ENCODE measurements at places on chromosomes 7 and 10. TPM values are rescaled to one million over a fixed set of nuclear protein-coding genes. Genes with fewer than 3 reads are reported as not detected.
A peak's percentile ranks its signal among the peaks of the same experiment; 100 is the strongest.

GRCh38 chr7:157253850-157254249, 83.0 kb upstream of the DNAJB6 start:
- no peak for DNase-seq

GRCh38 chr10:4144817-4145216, 359.8 kb upstream of the KLF6 start:
- DNase-seq = no peak

GRCh38 chr7:144534655-144535395, 131.3 kb upstream of the NOBOX start:
- no peak for DNase-seq

Gene LIPN
- total RNA-seq = not detected

- no peak for DNase-seq
These were observed 25.8 kb downstream of the AQP1 start for GRCh38 chr7:30937416-30937815.

Gene ZNF282
- total RNA-seq = 29.7 TPM

Gene SEMA3D
- not detected for total RNA-seq

GRCh38 chr7:105444342-105444987, 55.7 kb upstream of the SRPK2 start:
- DNase-seq = no peak

GRCh38 chr10:18097524-18097923, 42.7 kb upstream of the CACNB2 start:
- no peak for DNase-seq

Gene DEPP1
- total RNA-seq = 0.27 TPM

Gene ADAM22
- 3.0 TPM for total RNA-seq

GRCh38 chr7:77426052-77426404, 9.9 kb upstream of the GSAP start:
- no peak for DNase-seq

DNA sequence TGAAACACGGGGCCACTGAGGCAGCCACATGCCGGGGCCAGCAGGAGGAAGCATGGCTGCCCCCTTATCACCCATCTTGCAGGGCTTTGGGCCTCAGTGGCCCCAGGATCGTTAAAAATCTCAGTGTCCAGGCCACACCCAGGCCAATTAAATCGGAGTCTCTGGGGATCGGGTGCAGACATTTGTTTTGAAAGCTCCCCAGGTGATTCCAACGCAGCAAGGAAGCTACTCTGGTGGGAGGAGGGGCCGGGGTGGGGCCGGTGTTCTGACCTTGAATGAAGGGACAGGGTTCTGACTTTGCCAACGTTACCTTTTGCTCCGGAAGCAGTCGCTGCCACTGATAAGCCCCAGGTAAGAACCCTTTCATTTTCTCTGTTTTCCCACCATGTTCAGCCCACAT, 412.3 kb upstream of the FOXK1 start:
- no peak for DNase-seq

Gene NAPEPLD
- total RNA-seq = 5.1 TPM

DNA sequence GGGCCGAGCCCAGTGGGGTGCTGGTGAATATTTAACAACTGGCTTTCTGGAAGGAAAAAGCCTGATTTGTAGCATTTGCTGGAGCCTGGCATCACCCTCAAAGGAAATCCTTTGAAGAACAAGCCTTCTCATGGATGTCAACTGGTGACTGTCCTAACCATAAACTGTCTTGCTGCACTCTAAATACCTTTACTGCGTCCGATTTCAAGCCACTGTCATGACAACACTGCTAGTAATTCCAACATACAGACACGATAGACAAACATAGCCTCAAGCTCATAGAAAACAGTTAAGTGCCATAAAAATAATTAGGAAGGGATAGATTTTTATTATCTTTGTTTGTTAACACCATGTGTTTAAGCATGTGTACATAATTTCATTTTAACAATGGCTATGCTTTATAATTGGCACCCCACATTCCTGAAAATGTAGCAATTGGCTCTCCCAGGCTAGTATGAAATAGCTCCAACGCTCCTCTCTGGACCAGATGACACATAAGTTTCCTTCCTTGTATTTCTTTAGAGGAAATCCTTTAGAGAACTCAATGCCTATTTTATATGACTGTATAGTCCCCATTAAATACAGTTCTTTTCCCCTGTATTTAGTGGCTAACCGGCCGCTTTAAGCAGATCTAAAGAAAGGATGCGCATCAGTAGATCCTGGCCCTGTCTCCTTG, 273.4 kb downstream of the PRPF18 start:
- no peak for DNase-seq

Gene ZNF32
- total RNA-seq = 12.5 TPM

- no peak for DNase-seq
These were observed 24.0 kb downstream of the SLC25A13 start for GRCh38 chr7:96297876-96298275.

DNA sequence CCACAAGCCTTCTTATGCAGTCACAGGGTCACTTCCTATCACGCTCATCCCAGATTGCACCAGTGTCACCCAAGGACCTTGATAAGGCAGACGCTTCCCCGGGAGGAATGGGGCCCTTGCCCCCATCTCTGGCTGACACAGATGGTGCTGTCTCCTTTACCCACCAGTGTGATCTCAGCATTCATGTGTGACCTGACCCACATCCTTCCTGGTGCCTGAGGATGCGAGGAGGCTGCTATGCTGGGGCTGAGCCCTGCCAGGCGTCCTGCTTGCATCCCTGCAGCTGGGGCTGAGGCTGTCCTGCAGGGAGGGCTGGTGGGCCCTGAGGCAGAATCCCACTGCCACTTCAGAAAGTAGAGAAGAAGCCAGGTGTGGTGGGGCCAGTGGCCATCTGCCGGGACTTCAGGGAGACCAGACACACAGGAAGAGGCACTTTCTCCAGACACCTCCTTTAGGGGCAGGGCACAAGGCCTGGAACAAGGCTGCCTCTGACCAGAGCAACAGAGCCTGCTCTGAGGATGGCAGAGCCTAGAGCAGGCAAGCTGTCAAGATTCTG, 35.3 kb downstream of the RASGEF1A start:
- DNase-seq = peak; percentile 45

GRCh38 chr7:100219271-100219737, 445 bp upstream of the PVRIG start:
- DNase-seq = peak; percentile 59

- DNase-seq = no peak
These were observed 172.3 kb downstream of the CACNB2 start for GRCh38 chr10:18312374-18313139.

Gene TMEM213
- not detected for total RNA-seq

Gene NRCAM
- 3.2 TPM for total RNA-seq

DNA sequence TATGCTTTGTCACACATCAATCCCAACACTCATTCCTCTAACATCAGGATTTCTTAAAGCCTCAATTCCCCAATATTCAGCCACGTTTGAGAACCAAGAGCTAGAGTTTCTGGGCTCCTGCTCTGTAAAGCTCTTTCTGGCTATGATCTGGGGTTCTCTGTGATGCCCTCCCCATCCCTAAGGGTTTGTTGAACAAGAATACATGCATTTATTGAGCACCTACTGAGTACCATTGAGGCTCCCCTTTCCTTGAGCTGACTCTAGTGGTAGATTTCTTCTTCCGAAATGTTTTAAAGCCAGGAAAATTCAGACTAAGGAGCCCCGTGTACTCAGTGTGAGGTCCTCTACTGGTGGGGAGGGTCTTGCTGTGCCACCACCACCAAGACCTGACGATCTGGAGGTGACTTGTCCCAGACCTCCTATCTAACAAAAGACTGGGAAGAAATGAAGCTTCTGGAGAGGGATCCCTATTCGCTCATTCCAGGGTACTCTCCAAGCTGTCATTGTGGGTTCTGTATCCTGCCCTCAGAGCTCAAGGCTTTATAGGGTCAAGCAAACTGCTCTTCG, 23.1 kb upstream of the SRGN start:
- DNase-seq = no peak

GRCh38 chr7:158077934-158078910, 509.4 kb downstream of the PTPRN2 start:
- DNase-seq = no peak

DNA sequence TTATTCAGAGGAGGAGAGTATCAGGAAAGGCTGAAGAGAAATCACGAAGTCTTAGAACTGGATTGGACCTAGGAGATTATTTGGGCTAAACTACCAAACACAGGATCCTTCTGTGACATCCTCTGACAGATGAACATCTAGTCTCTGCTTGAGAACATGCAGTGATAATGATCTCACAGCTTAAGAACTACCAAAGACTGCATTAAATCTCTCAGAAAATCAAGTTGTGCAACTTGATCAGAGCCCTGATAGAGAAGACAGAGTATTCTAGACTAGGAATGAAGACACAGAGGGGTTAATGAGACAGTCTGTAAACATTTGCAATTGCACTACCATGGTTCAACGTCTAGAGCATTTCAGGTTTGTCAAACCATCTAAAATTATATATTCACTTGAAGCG, 37.1 kb upstream of the AGBL3 start:
- DNase-seq = no peak

DNA sequence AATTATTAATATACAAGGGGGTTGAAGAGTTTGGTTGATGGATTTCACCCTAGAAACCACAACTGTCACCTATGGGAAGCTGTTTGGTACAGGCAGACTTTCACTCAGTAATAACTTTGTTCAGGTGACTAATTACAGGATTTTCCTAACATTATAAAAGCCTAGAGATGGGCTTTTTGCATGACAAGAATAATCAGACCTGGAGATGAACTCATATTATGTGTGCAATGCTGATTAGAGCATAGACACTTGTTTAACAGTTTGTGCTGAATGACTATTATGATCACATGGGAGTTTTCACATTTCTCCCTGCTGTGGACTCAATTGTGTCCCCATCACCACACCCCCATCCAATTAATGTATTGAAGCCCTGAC, 90.2 kb upstream of the STEAP4 start:
- DNase-seq = no peak

DNA sequence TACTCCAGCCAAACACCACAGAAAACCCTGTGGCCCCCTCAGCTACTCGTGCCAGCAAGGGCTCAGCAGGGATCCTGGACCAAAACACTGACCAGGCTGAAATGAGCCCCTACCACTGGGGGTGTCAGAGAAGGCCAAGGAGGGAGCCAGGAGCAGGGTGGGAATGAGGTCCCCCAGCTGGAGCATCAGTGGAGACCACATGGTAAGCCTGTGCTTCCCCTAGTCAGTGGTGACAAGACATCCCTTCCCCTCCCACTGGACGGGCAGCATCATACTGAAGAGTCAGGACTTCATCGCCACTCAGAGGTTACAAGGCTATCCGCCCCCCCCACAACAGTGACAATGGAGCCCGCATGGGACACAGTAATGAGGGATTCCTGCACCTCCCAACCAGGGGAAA, 99.6 kb downstream of the LHPP start:
- DNase-seq = no peak

Gene METTL27
- total RNA-seq = not detected

Gene MCM10
- 65.4 TPM for total RNA-seq

DNA sequence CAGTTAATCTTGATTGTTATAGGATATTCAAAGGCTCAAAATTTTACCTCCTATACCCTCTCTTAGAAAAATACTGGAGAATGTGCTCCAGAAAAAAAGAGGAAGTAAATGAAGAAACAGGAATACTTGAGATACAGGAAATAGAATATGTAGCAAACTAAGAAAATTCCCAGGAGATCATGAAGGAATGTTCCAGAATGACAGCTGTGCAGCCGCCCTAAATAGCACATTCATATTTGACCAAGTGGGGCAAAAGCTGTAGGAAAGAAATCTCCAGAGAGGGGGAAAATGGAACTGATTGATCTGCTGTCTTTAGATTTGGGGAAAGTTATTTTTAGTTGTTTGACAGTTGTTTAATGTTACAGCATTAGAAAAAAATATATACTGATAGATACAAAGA, 46.2 kb upstream of the ZEB1 start:
- DNase-seq = no peak

Gene TSPAN33
- 9.3 TPM for total RNA-seq

GRCh38 chr7:107614425-107614824, 34.4 kb downstream of the BCAP29 start:
- DNase-seq = no peak
